ENCODE measurements at places on chromosomes 5 and 9.

GRCh38 chr5:139837711-139838380 is 42.2 kb downstream of the PSD2 start:
- DNase-seq: no peak

GRCh38 chr9:78783743-78784142 is 486.8 kb downstream of the PSAT1 start:
- no peak for DNase-seq

DNA sequence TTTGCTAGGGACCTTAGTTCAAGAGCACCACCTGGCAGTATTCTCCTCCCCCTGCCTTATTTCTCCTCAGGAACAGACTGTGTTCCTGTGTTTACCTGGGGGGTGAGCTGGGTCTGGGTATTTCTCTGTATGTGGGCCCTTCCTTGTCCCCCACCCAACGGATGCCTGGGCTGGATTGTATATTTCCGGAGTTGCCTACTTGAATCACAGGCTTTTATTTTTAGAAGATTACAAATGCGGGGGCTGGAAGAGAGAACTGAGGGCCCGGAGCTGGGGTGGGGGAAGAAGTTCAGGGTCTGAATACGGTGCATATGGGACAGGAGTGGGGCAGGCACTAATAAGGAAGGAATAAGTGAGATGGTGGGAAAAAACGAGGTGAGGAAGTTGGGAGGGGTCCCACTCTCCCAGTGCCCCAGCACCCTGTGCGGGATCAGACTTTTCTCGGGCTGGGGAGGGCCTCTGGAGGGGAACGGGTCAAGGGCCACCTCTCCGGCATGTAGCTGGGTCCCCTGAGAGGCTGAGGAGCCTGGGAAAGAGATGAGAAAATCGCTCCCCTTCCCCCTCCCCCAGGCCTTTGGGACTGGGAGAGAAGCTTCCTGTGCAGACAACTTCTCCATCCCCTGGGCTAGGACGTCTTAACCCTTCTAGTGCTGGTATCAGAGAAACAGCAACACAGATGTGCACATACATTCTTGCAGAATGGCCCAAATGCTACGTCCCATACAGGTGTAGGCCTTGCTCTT is 42.1 kb downstream of the PCDH1 start:
- no peak for DNase-seq

DNA sequence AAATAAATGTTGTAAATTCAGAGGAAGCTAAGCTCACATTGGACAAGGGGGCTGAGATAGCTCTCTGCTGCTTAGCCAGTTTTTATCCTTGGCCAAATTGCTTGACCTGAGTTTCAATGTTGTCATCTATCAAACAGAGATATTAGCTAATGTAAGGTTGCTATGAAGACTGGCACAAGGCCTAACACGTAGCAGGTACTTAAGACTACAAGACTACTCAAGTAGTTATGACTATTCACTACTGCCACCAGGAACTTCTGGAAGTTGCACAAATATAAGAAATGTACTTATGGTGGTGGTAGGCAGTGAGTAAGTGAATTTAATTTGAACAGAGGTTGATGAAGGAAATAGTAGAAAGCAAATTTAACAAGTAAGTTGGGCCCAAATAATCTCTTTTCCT is 17.4 kb upstream of the FYB1 start:
- DNase-seq: no peak

DNA sequence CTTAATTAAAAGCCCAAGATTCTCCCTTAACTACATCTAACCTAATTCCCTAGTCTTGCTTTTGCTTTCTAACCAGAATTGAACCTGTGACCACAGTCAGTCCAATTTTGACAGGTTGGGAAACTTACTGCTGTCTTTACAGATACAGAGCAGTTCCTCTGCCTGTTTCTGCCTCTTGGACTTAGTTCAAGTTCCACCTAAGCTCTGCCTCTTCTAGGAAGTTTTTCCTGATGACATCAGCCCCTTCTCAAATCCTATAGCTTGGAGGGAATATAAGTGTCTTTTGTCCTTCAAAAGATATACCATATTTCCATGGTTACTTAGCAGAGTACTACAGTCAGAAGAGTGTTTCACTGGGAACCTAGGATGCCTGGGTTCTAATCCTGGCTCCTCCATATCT is 31.7 kb downstream of the BRINP1 start:
- DNase-seq: no peak

GRCh38 chr9:97852399-97853055 is 499 bp upstream of the FOXE1 start:
- peak; percentile 80 for DNase-seq

All from vagina (tissue), 2 donors.